ENCODE measurements at places on chromosomes 16 and 17.

GRCh38 chr17:14203388-14203787 is 33.3 kb downstream of the CDRT15 start:
- no peak for DNase-seq

DNA sequence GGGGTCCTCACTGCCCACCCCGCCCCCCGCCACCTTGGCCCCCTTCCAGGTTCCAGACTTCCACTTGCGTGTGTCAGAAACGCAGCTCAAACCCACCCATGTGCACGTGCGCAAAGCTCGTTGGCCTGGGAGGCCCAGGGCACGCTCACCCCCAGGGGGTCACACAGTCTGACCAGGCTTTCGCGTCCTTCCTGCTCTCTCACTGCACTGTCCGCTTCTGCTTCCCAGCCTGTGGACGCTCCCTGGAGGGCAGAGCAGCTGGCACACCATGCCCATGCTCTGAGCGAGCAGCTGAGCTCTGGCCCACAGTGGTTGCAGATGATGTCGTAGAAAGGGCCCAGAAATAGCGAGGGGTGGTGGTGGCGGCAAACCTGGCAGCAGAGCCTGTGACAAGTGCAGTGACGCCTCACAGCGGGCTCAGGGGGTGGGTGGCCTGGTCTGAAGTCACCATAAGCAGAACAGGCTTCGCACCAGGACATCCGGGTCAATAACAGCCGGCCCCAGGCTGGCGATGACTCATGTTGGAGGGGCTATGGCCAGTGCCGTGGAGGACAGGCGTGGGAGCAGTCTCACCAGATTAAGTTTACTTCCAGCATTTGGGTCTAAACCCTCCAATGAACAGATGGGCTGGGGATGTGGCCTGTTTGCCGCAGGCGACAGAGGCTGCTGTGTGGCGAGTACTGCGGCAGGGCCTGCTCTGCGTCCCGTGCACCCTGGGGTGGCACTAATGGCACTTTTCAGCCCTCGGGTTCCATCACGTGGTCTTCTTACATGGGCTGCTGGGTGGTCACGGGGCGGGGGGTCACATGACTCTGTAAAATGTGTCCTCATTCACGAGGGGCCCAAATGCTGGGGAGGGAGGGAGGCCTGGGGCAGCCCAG is 49.0 kb downstream of the NT5M start:
- DNase-seq: no peak

- DNase-seq: no peak
Measured at GRCh38 chr16:85062845-85063244, 35.2 kb downstream of the KIAA0513 start.

DNA sequence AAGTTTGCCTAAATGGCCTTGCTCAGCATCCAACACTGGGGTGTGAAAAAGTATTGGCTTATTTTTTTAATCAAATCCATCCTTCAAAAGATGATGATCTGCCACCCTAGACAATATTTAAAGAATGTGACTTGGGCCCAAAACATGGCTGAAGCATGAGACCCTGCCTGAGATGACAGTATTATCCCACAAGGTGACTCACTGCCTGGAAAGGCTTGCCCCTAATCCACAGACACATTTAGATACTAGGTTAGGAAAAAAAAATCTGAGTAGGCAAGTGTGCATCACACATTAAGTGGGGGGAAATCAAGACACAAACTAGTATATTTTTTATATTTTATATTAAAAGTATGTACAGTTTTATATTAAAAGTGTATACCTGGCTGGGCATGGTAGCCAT is 38.4 kb downstream of the TOM1L2 start:
- no peak for DNase-seq

- DNase-seq: no peak
Measured at GRCh38 chr16:89437251-89437987, 52.9 kb downstream of the ANKRD11 start.

- no peak for DNase-seq
Measured at GRCh38 chr17:9843152-9844010, 17.7 kb downstream of the GLP2R start.

- no peak for DNase-seq
Measured at GRCh38 chr17:72872396-72872795, 220.1 kb downstream of the SLC39A11 start.

DNA sequence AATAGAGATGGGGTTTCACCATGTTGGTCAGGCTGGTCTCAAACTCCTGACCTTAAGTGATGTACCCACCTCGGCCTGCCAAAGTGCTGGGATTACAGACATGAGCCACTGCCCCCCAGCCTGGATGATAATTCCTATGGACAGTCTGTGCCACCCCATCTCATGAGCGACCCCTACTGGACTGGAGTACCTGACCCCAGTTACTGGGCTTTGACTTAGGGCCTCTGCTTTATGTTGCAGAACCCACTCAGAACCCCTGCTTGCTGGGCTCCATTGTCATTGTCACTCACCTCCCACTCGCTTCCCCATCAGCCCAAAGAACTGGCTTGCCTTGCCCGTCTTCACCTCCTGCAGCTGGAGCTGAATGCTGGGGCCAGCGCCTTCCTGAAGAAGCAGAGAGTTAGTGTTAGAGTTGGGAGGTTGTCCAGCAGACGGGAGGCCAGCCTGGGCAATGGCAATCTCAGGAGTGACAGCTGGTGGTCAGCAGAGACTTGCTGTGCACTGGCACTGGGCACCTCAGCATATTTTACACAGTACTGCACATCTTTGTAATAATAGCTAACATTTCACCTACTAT is 4.0 kb downstream of the TAC4 start:
- DNase-seq: no peak

DNA sequence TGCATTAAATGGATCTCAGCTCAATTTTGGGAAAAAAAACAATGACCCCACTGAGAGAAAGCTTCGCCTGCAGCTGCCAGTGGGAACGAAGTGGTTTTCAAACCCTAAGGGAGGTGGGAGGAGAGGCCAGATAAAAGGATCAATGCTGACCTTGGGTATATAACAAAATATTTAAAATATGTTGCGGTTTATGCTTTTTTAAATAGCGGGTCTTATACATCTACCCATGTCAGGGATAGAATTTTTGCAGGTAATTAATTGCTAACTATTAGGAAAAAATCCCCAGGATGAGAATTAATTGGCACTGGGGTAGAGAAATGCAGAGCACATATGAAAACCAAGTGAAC is 10.9 kb upstream of the FOXF1 start:
- DNase-seq: no peak
